ENCODE measurements at places on chromosomes 7 and 10. TPM values are rescaled to one million over a fixed set of nuclear protein-coding genes. Genes with fewer than 3 reads are reported as not detected.

NODAL gene
- 0.43 TPM for total RNA-seq

CISD1 gene
- 32.2 TPM for total RNA-seq

ALKBH4 gene
- total RNA-seq = 12.4 TPM

SLC29A4 gene
- 8.2 TPM for total RNA-seq

ZNF25 gene
- total RNA-seq = 4.8 TPM

CDNF gene
- 2.0 TPM for total RNA-seq

UCMA gene
- total RNA-seq = not detected

TEX36 gene
- not detected for total RNA-seq

CTNNA3 gene
- total RNA-seq = 0.75 TPM

CNNM1 gene
- total RNA-seq = 2.0 TPM

AMZ1 gene
- total RNA-seq = 5.7 TPM

C10orf143 gene
- total RNA-seq = 0.73 TPM

CPVL gene
- total RNA-seq = 22.2 TPM

IKZF1 gene
- total RNA-seq = 0.60 TPM

CCDC71L gene
- total RNA-seq = 26.8 TPM

ANXA8L1 gene
- 0.59 TPM for total RNA-seq

DGKB gene
- 0.24 TPM for total RNA-seq

SPOCK2 gene
- total RNA-seq = 1.4 TPM

AKR1D1 gene
- total RNA-seq = not detected

BAMBI gene
- 45.4 TPM for total RNA-seq

HTR7 gene
- 0.89 TPM for total RNA-seq

DENND2A gene
- 42.1 TPM for total RNA-seq

C10orf53 gene
- total RNA-seq = not detected

TMEM225B gene
- 0.43 TPM for total RNA-seq

WBP1L gene
- 73.6 TPM for total RNA-seq

ZCWPW1 gene
- total RNA-seq = 2.6 TPM

CALML3 gene
- total RNA-seq = not detected

CPA2 gene
- not detected for total RNA-seq

AS3MT gene
- total RNA-seq = 0.34 TPM

SPDYE5 gene
- not detected for total RNA-seq

CLDN15 gene
- total RNA-seq = 8.7 TPM

ASB10 gene
- not detected for total RNA-seq

ARHGAP12 gene
- total RNA-seq = 24.9 TPM

TWIST1 gene
- total RNA-seq = 5.7 TPM

ITIH5 gene
- total RNA-seq = 3.7 TPM

NPSR1 gene
- not detected for total RNA-seq

CRTAC1 gene
- 2.6 TPM for total RNA-seq

CYP26C1 gene
- total RNA-seq = not detected

KCNH2 gene
- total RNA-seq = 4.6 TPM

MYO1G gene
- 0.11 TPM for total RNA-seq

NRP1 gene
- 73.5 TPM for total RNA-seq

BTBD16 gene
- not detected for total RNA-seq

ASB15 gene
- total RNA-seq = not detected

PLAC9 gene
- total RNA-seq = 2.3 TPM

IDI2 gene
- not detected for total RNA-seq

SCIN gene
- 0.27 TPM for total RNA-seq

SLC4A2 gene
- total RNA-seq = 302 TPM

LLCFC1 gene
- not detected for total RNA-seq

PKD1L1 gene
- total RNA-seq = 0.31 TPM

MGAM2 gene
- 0.05 TPM for total RNA-seq

GPR37 gene
- 9.8 TPM for total RNA-seq

DYDC2 gene
- not detected for total RNA-seq

MMRN2 gene
- 0.27 TPM for total RNA-seq

LMTK2 gene
- total RNA-seq = 14.5 TPM

MAT1A gene
- 0.11 TPM for total RNA-seq

PTF1A gene
- not detected for total RNA-seq

CFAP46 gene
- total RNA-seq = 1.5 TPM

OPALIN gene
- total RNA-seq = not detected

Measured in astrocyte (in vitro differentiated cells and primary cell).